CD4-positive, alpha-beta T cell (primary cell): ENCODE measurements at places on chromosomes 7 and 10.

GRCh38 chr10:14695847-14696480 is 78.7 kb downstream of the FAM107B start:
- H3K4me1 ChIP-seq = no peaks in the 10 kb centered on the region
- H3K27ac ChIP-seq = no peak overlapping the region
- H3K36me3 ChIP-seq = no peaks in the 10 kb centered on the region
- no peaks in the 10 kb centered on the region for H3K27me3 ChIP-seq
- no peak for DNase-seq

DNA sequence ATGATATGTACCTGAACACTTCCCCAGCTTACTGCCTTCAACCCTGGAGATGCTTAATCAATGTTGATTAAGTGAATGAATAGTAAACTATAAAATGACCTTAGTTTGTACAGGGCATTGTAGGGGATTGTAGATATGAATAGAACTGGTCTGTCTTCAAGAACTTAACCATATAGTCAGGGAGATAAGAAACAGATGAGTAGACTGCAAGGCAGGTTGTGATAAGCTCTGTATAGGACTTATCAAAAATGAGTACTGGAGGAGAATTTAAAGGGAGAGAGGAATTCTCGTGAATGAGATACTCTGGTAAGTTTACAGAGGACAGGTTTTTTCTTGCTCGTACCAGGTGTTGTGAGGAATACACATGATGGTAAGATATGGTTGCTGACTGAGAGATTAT is 27.6 kb downstream of the SGPL1 start:
- H3K4me1 ChIP-seq = no peaks in the 10 kb centered on the region
- H3K27ac ChIP-seq = no peak overlapping the region
- no peak for DNase-seq
- H3K27me3 ChIP-seq = no peaks in the 10 kb centered on the region

GRCh38 chr7:138975343-138976104 is 5.7 kb downstream of the KIAA1549 start:
- no peak overlapping the region for H3K4me3 ChIP-seq
- H3K27me3 ChIP-seq = peaks cover 28% of the 10 kb centered on the region
- no peak for DNase-seq
- H3K27ac ChIP-seq = no peak overlapping the region

GRCh38 chr10:43377424-43377883 is 6.0 kb downstream of the FXYD4 start:
- no peak overlapping the region for H3K4me3 ChIP-seq
- no peak overlapping the region for H3K27ac ChIP-seq
- peaks cover 8% of the 10 kb centered on the region for H3K4me1 ChIP-seq
- H3K27me3 ChIP-seq = no peaks in the 10 kb centered on the region
- no peaks in the 10 kb centered on the region for H3K36me3 ChIP-seq

GRCh38 chr7:137895301-137896221 is 48.8 kb upstream of the DGKI start:
- DNase-seq = no peak
- no peak overlapping the region for H3K27ac ChIP-seq
- H3K4me3 ChIP-seq = no peak overlapping the region
- H3K4me1 ChIP-seq = peaks cover 6% of the 10 kb centered on the region
